ENCODE measurements at places on chromosomes 12 and 14.
A peak's percentile ranks its signal among the peaks of the same experiment; 100 is the strongest.

DNA sequence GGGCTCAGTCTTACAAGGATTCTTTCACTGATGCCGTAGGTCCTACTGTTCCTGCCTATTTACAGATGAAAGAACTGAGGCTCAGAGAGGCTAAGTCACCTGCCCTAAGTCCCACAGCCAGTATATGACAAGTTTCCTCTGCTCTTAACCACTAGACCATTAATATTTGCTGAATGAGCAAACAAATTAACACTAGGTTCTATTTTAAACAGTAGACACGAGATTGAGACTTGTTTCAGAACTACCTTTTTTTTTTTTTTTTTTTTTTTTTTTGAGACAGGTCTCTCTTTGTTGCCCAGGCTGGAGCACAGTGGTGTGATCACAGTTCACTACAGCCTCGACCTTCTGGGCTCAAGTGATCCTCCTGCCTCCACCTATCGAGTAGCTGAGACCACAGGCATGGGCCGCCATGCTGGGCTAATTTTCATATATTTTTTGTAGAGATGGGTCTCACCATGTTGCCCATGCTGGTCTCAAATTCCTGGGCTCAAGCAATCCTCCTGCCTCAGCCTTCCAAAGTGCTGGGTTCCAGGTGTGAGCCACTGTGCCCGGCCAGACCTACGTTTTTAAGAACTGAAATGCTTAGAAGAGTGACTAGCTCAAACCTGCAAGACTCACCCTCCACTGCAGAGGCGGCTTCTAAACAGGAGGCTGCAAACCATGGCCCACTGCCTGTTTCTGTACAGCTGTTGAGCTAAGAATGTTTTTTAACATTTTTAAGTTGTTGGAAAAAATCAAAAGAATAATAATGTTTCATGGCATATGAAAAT lies 12.9 kb downstream of the SYNE3 start:
- DNase-seq = no peak

- DNase-seq = peak; percentile 90
These were observed 14.3 kb upstream of the ZFP36L1 start for GRCh38 chr14:68807148-68807600.

DNA sequence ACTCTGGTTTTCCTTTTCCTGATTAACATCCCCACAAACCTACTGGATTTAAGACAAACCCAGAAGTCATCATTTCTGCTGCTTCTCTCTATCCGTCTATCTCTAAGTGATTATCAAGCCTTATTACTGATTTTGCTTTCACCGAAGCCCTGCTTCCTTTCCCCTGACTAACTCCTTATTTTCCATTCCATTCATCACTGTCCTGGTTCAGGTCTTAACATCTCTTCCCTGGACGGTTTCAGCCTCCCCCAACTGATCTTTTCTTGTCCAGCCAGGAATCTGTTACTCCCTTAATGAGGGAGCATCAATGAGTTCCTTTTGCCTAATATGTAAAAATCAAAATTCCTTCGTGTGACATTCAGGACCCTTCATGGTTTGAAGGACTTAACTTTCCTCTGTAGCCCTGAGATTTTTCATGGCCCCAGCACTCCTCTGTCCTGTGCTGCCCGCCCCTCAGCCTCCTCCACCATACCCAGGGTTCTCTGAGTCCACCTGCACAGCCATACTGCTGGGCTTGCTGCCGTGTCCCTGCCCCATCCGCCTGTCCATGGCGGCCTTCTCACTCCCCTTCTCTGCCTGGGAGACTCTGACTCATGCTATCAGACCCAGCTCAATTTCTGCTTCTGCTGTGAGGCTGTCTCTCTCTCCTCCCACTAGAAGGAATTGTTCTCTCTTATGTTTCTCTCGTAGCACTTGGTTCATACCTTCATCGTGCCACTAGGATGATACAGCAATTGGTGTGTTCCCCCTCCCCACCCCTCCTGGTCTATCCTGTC lies 167.8 kb upstream of the HIF1A start:
- DNase-seq = no peak

DNA sequence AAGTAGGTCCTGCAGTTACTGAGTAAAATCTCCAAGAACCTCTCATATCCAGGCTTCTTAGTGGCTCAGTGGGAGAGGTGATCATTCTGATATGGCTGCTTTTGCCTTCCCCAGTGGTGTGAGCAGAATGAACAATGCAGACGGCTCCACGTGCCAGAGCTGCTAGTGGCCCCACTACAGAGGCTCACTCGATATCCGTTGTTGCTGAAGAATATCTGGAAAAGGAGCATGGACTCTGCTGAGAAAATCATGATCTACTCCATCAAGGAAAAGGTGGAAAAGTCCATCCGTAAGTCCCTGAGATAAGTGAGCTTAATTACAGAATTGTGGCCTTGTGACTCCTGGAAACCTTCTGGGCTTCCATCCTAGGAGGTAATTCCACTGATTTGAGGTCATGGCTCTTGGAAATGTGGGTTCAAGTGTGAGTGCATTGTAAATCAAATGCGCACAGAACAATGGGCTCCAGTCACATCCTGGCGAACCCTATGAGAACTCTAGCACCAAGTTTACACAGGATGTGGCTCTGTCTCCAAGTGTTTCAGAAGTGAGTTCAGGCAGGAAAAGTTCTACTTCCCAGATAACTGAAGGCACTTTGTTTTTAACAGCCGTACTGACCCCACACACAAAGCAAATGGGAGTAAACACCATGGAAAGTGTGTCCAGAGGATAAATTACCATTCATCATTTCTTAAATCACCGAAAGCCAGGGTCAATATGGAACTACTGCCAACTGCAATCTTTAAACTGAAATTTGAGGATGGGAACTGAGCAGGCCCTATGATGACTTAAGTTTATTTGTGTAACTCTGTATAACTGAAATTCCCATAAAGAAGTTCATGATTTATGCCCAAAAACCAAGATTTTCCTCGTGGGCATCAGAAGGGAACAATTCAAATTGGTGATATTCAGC lies 51.4 kb downstream of the PLEKHG7 start:
- peak; percentile 52 for DNase-seq

DNA sequence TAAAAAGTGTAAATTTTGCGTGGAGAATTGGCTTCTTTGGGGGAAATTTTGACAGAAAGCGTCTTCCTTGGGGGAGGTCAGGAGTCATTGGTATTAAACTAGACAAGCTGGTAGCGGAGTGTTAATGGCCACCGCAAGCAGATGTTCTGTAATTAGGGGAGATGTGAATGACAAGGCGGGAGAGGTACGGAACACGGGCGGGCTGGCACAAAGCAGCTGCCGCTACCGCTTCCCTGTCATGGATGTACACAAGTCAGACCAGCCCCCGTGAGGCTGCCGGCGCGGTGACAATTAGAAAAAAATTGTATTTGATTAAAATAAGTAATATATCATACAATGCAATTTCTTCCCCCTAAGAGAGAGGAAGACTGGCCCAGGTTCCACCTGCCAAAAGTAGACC lies 501.6 kb downstream of the VRK1 start:
- no peak for DNase-seq

DNA sequence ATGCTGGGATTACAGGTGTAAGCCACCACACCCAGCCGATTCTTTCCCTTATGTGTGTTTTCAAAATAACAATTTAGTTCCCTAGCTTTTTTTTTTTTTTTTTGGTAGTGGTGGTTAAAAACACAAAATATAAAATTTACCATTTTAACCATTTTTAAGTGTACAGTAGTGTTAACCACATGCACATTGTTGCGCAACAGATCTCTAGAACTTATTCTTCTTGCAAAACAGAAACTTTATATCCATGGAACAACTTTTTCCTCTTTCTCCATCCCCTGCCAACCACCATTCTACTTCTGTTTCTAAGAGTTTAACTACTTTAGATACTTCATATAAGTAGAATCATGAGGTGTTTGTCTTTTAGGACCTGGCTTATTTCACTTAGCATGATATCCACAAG lies 1.1 kb upstream of the NDUFA12 start:
- DNase-seq = peak; percentile 19

DNA sequence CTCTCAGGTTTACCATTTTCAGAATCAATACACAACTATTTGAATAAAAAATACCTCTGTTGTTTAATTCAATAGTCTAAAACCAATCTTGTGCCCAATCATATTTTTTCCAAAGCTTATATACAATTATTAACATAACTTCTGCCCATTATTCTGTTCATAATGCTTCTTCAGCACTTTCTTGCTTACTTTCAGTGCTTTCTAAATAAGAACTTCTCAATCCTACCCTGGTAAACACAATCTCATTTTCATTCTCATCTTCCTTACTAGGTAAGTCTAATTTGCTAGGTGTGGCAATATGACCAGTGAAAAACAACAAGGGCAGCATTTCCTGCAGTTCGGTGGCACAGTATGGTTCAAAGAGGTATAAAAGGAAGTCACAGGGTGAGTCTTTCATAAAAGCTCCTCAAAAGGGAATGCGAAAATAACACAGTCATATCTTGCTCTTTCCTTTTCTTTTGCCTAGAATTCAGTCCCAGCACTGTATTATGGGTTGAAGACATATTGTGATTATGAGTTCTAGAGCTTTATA lies 103.5 kb downstream of the FOXG1 start:
- DNase-seq = no peak

DNA sequence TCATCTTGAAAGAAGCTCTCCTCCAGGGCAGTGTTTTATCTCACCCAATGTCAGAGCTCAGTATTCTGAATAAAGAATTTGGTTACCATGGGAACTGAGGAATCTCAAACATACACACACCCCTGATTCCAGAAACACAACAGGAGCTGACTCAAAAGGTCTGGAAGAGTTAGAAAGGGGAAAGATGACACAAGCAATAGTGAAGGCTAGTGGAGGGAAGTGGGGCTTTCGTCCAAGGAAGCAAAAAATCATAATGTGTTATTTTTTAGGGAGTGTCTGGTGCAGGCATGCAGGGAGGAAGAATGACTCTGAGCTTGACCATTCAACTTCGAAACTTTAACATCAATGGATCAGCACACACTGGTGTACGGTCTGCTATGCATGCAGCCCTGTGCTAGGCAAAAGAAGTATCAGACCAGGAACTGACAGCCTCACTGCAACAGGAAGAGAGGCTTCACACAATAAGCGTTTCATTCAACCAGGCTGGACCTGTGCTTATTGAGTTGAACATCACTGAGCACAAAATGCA lies 20.3 kb downstream of the HEBP1 start:
- peak; percentile 36 for DNase-seq

- DNase-seq = no peak
These were observed 535.8 kb downstream of the NRXN3 start for GRCh38 chr14:78705989-78706388.

- DNase-seq = peak; percentile 42
These were observed 10.3 kb downstream of the TBPL2 start for GRCh38 chr14:55430024-55430690.
